LHCN-M2 (cell line): ENCODE measurements at places on chromosomes 7 and 10.

GRCh38 chr7:131462059-131462458 is 94.4 kb downstream of the PODXL start:
- no peak for DNase-seq

- DNase-seq: peak; percentile 28
These were observed 66.3 kb downstream of the MTERF1 start for GRCh38 chr7:91814189-91814588.

DNA sequence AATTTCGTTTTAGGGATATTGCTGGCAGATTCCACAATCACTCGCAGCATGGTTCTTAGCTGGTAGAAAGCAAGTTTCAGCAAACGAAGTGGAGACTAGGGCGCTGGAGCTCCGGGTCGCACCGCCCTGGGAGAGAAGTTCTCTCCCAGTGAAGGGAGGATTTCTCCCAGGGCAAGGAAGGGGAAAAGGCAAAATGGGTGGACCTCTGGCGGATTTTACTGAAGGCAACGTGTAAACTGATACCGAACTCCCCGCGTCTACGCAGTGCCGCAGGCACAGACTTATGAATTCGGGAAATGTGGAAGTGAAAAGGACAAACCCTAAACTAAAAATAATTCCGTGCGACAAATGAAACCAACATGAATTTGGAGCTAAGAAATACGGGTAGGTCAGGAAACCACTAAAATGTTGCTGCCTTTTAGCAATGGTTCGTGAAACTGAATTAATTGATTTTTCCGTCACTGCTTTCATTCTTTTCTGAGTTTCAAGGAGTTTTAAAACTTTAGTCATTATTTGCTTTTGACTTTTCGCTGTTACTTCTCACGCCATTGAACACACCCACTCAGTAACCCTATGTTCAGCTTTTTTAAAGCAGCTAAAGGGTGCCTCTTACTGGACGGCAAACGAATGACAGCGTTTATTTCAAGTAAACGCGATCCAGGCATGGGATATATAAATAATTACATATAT is at the start of gene MYOF:
Gene MYOF (minus strand): TSS at position 190 of the 690 bp plus-strand sequence. CDS start 140 bp downstream, at position 50.
- peak; percentile 89 for DNase-seq

GRCh38 chr7:22885797-22886261 is 63.2 kb upstream of the TOMM7 start:
- peak; percentile 86 for DNase-seq

GRCh38 chr7:79529881-79530235 is 76.4 kb upstream of the MAGI2 start:
- no peak for DNase-seq

DNA sequence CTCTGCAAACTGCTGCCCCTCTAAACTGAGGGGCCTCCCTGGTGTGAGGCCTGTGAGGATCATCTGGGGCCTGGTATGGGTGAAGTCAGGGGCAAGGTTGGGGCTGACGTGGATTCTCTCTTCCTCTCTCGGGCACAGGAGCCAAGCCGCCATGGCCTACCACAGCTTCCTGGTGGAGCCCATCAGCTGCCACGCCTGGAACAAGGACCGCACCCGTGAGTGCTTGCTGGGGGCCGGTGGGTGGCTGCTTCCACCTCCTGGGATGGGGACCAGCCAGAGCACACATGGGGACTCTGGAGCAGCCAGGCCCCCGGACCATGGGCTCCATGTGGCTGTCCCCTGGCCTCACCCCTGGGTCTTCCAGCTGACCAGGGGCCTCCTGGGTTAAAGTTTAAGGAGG is 11.0 kb downstream of the ARPC1B start:
- DNase-seq: no peak

- no peak for DNase-seq
These were observed 29.0 kb upstream of the BMS1 start for GRCh38 chr10:42753507-42754154.
